ENCODE measurements at places on chromosomes 6 and 20.

- no peak for DNase-seq
These were observed 209.9 kb downstream of the PTPRK start for GRCh38 chr6:128310451-128310850.

DNA sequence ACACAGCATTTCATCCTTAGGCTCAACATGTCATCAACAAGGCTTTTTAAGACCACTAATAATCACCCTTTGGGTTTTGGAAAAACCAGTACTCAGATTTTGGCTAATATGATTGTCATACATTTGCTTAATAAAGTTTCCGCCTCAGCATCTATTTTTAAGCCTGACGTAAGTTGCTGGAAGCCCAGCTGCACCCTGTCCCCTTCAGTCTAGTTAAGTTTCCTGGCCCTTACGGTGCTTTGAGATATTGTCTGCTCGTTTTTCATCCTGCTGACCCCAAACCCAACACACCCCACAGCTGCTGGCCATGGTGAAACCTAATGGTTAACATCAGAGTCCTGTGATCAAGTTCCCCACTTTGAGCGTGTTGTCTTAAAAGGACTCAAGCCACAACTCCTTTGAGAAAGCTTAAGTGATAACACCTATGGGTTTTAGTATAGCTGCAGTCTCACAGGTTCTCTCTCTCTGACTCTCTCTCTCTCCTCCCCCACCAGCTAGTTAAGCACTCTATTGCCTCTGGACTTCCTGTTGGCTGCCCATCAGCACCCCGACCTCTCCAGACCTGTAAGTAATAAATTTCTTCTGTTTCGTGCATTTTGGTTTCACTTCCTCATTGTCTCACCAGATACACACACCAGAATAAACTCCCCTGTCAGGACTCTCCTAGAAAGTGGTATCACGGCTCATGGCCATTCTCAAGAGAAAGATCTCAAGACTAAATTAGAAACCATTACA, 802.0 kb downstream of the C6orf118 start:
- DNase-seq: no peak

DNA sequence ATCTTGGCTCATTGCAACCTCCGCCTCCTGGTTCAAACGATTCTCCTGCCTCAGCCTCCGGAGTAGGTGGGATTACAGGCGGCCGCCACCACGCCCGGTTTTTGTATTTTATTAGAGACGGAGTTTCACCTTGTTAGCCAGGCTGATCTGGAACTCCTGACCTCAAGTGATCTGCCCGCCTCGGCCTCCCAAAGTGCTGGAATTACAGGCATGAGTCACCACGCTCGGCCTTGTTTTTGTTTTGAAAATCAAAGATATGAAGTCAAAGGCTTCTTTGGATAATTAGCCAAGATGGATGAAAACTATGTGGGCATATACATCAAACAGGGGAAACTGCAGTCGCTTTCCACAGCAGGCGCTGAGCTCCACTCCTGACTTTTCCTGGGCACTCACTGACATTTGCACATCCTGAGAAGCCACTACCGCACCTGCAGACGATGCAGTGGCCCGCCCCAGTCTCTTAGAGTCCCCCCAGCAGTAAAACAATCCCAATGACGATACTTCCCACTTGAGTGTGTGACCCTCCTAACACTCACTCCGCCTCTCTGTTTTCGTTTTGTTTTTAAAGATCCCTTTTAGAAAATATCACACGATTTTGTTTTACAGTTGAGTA, 44.1 kb downstream of the GJA1 start:
- DNase-seq: no peak

DNA sequence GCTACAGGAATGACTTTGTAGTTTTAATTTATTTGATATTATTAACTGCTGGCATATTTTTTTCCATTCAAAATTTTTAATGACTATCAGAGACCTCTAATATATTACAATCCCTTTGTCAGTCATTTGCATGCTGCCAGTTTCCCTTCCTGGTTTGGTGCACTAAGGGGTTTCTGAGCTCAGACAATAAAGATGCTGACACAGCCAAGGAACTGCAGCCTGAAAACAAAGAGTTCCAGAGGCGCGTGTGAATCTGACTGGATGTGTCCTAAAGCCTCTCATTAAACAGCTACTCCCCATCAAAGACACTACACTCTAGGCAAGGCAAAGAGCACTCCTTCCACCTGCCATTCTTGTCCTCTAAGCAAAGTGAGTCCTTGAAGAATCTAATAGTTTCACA, 116.8 kb upstream of the DST start:
- no peak for DNase-seq

GRCh38 chr6:156775717-156776116, 1.5 kb upstream of the ARID1B start:
- no peak for DNase-seq

- DNase-seq: no peak
These were observed 2.7 kb upstream of the MYT1 start for GRCh38 chr20:64161356-64162238.

GRCh38 chr6:157614026-157614568, 208.9 kb upstream of the SNX9 start:
- DNase-seq: no peak

DNA sequence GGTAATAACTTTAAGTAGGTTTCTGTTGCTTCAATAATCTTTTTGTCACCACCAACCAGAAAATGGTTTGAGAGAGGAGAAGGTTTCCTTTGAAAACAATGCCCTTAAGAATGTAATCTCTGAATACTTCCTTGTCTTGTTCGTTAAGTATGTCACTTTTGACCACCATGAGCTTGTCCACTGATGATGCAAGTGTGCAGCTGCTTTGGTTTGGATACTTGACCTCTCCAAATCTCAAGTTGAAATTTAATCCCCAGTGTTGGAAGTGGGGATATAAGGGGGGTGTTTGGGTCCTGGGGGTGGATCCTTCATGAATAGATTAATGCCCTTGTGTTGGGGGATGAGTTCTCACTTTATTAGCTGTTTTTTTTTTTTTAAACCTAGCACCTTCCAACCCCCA, 985.4 kb downstream of the EPHA7 start:
- DNase-seq: no peak

DNA sequence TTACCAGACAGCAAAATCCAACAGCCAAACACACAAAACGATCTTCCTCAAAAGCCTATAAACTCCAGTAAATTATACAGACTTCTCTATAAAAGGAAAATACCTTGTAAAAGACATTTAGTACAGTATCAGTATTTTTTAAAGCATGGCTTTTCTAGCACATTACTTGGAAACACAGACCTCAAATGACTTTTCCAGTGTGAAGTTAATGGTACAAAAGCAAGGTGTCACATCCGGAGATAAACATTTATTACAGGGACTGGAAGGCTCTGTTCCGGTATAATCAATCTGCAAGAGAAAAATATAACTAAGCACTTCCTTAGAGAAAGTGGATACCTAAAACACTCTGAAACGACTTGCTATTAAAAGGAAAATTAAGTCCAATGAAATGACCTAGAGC, 17.1 kb downstream of the TMEM30A start:
- no peak for DNase-seq

GRCh38 chr20:49516916-49517804, 34.7 kb upstream of the KCNB1 start:
- DNase-seq: no peak

GRCh38 chr6:108872575-108872974, 24.4 kb downstream of the ARMC2 start:
- DNase-seq: no peak
